Immature natural killer cell (primary cell): ENCODE measurements at places on chromosomes 4 and X. TPM values are rescaled to one million over a fixed set of nuclear protein-coding genes. Genes with fewer than 3 reads are reported as not detected.

DNA sequence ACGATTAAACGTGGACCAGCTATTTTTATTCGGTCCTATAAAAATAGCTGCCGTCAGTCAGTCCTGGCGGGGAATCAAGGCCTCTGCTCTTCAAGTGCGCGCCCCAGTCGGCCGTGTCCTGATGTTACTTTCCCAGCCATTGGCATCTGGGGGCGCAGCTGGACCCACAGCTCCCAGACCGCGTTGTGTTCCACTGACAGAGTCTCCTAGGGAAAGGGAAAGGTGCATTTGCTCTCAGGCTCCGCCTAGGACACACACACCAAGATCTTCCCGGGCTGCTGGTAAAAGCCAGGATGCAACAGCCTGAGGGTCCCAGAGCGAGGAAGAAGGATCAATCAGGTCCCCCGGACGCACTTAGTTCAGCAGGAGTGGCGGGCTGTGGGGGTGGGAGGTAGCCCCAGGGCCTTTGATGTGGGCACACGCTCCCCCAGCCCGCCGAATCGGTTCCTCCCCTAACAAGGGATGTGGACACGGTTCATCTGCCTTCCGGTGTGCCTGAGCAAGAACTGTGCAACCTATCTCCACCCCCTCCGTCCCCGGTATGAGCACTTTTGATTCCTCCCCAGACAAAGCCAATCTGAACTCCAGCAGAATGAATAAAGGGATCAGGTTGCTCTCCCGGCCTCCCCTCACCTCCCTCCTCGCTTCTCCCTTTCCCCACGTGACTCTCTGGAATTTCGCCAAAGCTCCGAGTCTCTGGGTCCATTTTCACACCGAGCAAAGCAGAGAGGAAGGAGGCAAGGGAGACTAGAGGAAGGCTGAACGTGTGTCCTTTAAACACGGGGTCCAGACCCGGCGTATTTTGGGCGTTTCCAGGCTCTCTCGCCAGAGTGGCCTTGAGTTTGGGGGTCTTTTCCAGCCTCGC is 626 bp upstream of the FRAS1 start:
- no peaks in the 10 kb centered on the region for H3K36me3 ChIP-seq
- H3K4me3 ChIP-seq, result peak overlapping the region; percentile 87
- H3K4me1 ChIP-seq, result peaks cover 28% of the 10 kb centered on the region
- H3K27me3 ChIP-seq, result peaks cover 17% of the 10 kb centered on the region
- no peak for DNase-seq
- H3K27ac ChIP-seq, result no peak overlapping the region

Gene SSX4
- polyA plus RNA-seq, result not detected

Gene SMIM9
- not detected for polyA plus RNA-seq

Gene NDST3
- not detected for polyA plus RNA-seq

Gene CC2D2A
- polyA plus RNA-seq, result 0.29 TPM

GRCh38 chr4:187364851-187365250 is 630.7 kb upstream of the ZFP42 start:
- H3K27ac ChIP-seq, result no peak overlapping the region
- H3K4me3 ChIP-seq, result no peak overlapping the region
- H3K4me1 ChIP-seq, result no peaks in the 10 kb centered on the region

Gene GAGE12E
- polyA plus RNA-seq, result not detected

GRCh38 chr4:6403400-6403685 is 69.1 kb downstream of the PPP2R2C start:
- H3K27me3 ChIP-seq, result peaks cover 9% of the 10 kb centered on the region
- H3K4me1 ChIP-seq, result no peaks in the 10 kb centered on the region
- H3K4me3 ChIP-seq, result no peak overlapping the region
- no peaks in the 10 kb centered on the region for H3K36me3 ChIP-seq
- DNase-seq, result no peak

Gene FAM114A1
- not detected for polyA plus RNA-seq

- H3K4me3 ChIP-seq, result no peak overlapping the region
- no peaks in the 10 kb centered on the region for H3K36me3 ChIP-seq
- no peak for DNase-seq
- H3K27me3 ChIP-seq, result no peaks in the 10 kb centered on the region
- peaks cover 78% of the 10 kb centered on the region for H3K4me1 ChIP-seq
These were observed 73.2 kb downstream of the FBXW7 start for GRCh38 chr4:152462695-152463094.

Gene F11
- polyA plus RNA-seq, result not detected

GRCh38 chr4:21067351-21067750 is 367.1 kb downstream of the PACRGL start:
- no peak overlapping the region for H3K27ac ChIP-seq
- H3K27me3 ChIP-seq, result peaks cover 2% of the 10 kb centered on the region
- H3K4me3 ChIP-seq, result no peak overlapping the region
- no peaks in the 10 kb centered on the region for H3K4me1 ChIP-seq

DNA sequence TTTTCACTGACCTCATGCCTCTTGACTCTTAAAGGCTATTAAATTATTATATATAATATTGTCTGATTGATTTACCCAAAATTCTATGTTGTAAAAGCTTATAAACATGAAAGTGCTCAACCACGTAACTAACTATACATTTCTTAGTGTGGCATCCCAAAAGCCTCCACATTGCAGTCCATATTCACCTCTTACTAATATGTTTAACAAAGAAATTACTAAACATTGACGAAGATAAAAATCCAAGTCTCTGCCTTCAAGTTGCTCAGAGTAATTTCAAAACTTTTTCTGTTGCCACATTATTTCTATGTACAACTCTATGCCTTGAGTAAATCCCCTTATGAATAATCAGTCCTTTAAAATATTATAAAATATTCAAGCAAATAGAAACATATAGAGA is 14.4 kb downstream of the DDIT4L start:
- H3K27me3 ChIP-seq, result no peaks in the 10 kb centered on the region
- DNase-seq, result no peak
- H3K36me3 ChIP-seq, result no peaks in the 10 kb centered on the region
- no peak overlapping the region for H3K27ac ChIP-seq

Gene ZNF630
- polyA plus RNA-seq, result 2.0 TPM

Gene KCND1
- not detected for polyA plus RNA-seq

GRCh38 chrX:40310016-40310415 is 212.3 kb upstream of the BCOR start:
- H3K4me3 ChIP-seq, result no peak overlapping the region
- DNase-seq, result no peak
- H3K27me3 ChIP-seq, result peaks cover 16% of the 10 kb centered on the region
- no peaks in the 10 kb centered on the region for H3K4me1 ChIP-seq
- H3K36me3 ChIP-seq, result no peaks in the 10 kb centered on the region

Gene SPANXB1
- not detected for polyA plus RNA-seq

DNA sequence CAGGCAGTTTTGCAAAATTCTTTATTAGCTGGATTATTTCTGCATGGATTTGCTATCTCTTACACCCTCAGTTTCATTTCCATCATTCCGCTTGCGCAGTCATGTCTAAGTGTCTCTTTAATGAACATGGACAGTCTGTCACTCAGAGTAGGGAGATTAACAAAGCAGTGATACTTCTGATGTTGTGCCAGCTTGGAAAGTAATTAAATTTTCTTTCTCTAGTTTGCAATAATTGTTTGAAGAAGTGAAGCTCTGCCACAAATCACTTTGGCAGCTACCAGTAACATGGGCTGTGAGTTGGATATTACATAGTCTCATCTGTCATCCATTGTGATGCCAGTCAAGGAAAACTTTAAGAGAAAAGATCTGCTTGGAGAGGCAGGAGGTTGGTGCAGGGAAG is 324.8 kb upstream of the NWD2 start:
- H3K4me1 ChIP-seq, result no peaks in the 10 kb centered on the region
- H3K36me3 ChIP-seq, result no peaks in the 10 kb centered on the region
- H3K4me3 ChIP-seq, result no peak overlapping the region
- no peak for DNase-seq
- no peak overlapping the region for H3K27ac ChIP-seq

Gene TMEM156
- polyA plus RNA-seq, result 16.3 TPM

DNA sequence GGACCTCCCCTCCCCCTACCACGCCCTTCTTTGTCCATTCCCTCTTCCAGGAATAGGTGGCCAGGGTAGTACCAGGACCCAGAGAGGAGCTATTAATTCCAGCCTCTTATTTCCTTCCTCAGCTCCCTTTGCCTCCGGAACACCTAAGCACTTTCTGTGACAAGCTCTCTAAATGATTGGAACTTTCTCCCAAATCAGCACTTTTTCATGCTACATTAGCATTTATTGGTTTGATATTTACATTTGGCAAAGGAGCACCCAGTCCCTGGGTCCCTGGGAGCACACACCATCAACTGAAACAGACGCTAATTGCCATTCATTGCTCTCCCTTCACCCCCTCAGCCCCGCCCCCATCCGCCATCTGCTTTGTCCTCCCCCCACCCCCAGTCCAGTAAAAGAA is 182.0 kb upstream of the BCOR start:
- H3K4me1 ChIP-seq, result peaks cover 33% of the 10 kb centered on the region
- H3K27me3 ChIP-seq, result peaks cover 13% of the 10 kb centered on the region
- H3K4me3 ChIP-seq, result peak overlapping the region; percentile 76

Gene HPRT1
- polyA plus RNA-seq, result 57.6 TPM

DNA sequence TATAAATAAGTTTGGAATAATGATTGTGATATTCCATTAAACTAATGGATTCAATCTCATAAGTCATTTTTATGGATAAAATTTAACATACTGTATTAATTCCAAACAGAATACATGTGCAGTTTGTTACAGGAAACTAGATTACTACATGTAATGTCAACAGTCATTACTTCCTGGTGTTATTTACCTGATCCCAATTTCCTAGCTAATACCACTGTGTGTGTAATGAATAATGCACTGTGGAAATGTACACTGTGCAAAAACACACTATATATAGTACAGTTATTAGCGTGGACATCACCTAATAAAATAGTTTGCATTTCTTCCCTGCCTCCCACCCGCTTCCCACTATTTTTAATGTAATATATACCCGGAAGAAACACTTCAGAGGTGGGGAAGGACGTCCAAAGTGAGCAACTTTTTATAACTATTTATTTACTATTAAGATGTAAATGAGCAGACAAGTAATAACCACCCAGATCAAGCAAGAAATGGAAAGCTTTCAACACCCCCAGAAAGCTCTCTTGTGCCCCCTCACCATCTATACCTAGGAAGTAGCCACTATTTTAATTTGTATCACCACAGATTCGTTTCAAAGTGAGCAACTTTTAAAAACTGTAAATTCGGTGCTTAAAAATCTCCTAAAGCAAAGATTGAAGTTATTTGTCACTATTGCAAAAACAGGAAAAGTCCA is 219.1 kb downstream of the THOC2 start:
- no peak for DNase-seq
- H3K36me3 ChIP-seq, result no peaks in the 10 kb centered on the region
- no peak overlapping the region for H3K4me3 ChIP-seq
- H3K27ac ChIP-seq, result no peak overlapping the region
- H3K27me3 ChIP-seq, result no peaks in the 10 kb centered on the region

Gene CDKL2
- polyA plus RNA-seq, result not detected

DNA sequence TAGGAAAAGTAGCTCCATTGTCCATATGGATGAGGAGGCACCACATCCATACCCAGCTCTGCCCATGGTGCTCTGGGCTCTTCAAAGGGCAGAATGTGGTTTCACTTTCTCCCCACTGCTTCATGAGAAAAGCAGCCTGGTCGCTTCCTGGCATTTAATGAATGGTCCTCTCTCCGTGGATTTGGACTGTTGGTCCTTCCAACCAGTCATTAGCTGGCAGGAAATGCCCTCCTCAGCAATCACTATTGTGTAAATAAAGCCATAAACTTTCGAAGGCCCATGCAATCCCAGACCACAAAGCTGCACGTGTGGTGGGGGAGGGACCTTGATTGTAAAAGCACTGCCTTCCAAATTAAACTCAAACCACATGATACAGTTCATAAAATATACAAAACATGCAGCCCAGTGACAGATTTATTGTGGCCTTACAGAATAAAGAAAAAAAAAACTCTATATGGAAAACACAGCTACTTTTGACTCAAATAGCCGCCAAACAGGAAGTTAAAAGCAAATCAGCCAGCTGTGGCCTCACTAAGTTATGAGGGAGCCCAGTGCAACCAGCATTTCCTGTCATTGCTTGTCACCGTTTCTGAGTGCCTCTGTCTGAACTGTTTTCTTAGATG is 8.1 kb downstream of the MBNL3 start:
- no peaks in the 10 kb centered on the region for H3K36me3 ChIP-seq
- peaks cover 67% of the 10 kb centered on the region for H3K4me1 ChIP-seq
- peak; percentile 62 for DNase-seq
- peak overlapping the region; percentile 94 for H3K27ac ChIP-seq
- H3K4me3 ChIP-seq, result peak overlapping the region; percentile 86
- peaks cover under 1% of the 10 kb centered on the region for H3K27me3 ChIP-seq

DNA sequence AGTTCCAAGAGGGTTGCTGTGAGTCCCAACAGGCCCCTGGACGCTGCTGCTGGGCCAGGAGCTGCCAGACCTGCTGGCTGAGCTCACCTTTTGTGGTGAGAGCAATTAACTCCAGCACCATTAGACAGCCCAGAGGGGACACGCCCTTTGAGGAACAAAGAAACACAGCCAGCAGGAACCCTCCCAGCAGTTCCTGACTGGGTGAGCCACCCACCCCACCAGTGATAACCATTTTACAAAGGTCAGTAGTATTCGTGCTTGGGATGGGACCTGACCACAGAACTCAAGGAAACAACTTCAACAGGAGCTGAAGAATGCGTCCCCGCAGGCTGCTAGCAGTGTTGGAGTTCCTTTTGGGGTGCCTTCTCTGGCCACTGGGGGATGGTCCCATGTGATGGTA is 38.8 kb upstream of the AFAP1 start:
- peaks cover 3% of the 10 kb centered on the region for H3K27me3 ChIP-seq
- no peaks in the 10 kb centered on the region for H3K36me3 ChIP-seq
- H3K4me3 ChIP-seq, result no peak overlapping the region
- H3K4me1 ChIP-seq, result peaks cover 35% of the 10 kb centered on the region

GRCh38 chrX:42107495-42108488 is 184.4 kb upstream of the CASK start:
- H3K4me3 ChIP-seq, result no peak overlapping the region
- H3K27me3 ChIP-seq, result peaks cover 9% of the 10 kb centered on the region
- DNase-seq, result no peak

Gene ADH4
- not detected for polyA plus RNA-seq

- peak overlapping the region; percentile 70 for H3K27ac ChIP-seq
- H3K27me3 ChIP-seq, result no peaks in the 10 kb centered on the region
- peak overlapping the region; percentile 13 for H3K4me3 ChIP-seq
These were observed 307.8 kb upstream of the GIMD1 start for GRCh38 chr4:106676173-106676921.

DNA sequence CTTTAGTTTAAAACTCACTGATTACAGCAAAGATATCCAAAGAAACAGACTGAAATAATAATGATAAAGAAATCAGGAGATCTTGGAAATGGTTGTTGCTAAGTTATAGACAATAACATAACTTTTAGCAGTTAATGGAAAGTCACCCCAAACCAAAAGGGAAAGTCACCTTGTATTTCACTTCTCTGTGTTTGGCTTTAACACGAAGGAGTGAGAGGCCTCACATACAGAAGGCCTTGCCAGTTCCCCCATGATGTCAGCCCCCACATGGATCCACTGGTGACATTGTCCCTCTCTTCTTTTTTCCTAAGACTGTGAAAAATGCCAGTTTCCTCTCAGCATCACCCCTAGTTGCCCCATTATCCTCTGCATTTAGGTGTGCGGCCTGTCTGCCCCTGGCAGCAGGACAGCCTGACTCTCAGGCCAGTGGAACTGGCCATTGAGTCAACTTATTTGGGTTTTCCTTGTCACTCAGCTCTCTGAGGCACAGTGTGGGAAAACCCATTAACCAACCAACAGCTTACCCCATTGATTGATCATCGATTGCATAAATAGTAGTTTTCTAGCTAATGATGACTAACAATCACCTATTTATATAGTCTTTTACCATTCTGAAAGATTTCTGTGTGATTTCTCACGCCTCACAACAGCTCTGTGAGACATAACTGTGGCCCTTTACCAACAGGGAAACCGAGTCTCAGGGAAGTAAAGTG is 308.1 kb downstream of the PTTG2 start:
- H3K4me3 ChIP-seq, result no peak overlapping the region
- H3K4me1 ChIP-seq, result no peaks in the 10 kb centered on the region
- H3K36me3 ChIP-seq, result no peaks in the 10 kb centered on the region
- H3K27me3 ChIP-seq, result no peaks in the 10 kb centered on the region
- H3K27ac ChIP-seq, result no peak overlapping the region

Gene DOK7
- polyA plus RNA-seq, result 4.8 TPM
